ENCODE measurements at places on chromosomes 2 and 18.

DNA sequence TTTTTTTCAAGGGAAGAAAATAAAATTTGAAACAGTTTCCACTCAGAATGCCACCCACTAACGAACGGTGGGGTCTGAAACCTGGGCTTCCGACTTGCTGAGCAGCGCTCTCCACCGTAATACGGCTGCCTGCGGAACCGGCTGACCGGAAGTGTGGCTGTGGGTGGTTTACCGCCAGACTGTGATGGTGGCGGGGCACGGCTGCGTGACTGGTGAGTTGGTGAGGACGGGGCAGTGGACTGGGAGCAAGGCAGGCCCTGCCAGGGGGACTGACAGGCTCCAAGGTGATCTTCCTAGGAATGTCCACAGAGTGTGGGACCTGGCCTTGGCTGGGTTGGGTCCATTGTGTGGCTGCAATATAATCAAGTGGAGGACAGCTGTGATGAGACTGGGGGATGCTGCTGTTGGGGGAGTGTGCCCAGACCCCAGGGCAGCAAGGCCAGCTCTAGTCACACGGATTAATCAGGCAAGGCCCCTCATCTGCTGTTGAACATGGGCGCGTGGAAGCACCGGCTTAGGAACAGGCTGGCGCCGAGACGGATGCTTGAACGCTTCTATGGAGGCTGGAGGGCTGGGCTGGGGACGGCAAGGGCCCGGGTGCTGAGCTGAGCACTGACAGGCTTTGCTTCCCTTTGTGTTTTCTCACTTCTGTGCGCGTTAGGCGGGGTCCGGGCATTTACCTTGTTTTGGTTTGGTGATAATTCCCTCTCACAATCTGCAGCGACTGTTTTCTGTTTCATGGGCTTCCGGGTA, 357.7 kb upstream of the SPRED2 start:
- no peak for DNase-seq

DNA sequence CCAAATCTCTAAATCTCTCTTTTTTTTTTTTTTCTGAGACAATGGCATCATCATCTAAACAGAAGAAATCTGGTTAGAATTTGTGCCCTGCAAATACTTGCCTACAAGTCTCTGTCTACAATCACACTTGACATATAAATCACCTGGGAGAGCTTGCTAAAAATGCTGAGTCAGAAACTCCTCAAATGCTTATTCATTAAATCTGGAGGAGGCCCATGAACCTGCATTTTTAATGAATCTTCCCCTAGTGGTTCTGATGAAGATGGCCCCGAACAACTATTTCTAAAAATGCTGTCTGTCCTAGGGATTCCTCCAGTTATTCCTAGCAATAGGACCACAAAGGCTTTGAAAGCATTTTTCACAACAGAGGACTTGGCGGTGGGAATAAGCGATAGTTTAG, 1.6 kb upstream of the CSRNP3 start:
- no peak for DNase-seq

- DNase-seq: no peak
These were observed 683 bp downstream of the GBX2 start for GRCh38 chr2:236167297-236168109.

DNA sequence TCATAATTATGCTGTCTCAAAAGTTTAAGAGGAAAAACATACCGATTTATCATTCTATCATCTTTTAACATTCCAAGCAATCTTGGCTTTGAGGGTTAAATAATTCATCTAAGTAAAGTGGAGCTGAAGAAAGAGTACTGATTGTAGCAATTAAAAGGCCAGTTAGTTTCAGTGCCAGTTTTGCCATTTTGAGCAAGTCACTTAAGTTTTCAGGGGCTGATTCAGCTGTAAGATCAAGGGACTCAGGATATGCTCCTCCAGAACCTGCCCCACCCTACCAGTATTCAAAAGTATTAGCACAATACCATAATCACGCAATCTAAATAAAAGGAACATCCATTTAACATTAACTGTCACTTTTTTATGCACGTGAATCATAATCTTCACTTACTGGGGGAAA, 1.9 kb downstream of the SS18 start:
- no peak for DNase-seq

DNA sequence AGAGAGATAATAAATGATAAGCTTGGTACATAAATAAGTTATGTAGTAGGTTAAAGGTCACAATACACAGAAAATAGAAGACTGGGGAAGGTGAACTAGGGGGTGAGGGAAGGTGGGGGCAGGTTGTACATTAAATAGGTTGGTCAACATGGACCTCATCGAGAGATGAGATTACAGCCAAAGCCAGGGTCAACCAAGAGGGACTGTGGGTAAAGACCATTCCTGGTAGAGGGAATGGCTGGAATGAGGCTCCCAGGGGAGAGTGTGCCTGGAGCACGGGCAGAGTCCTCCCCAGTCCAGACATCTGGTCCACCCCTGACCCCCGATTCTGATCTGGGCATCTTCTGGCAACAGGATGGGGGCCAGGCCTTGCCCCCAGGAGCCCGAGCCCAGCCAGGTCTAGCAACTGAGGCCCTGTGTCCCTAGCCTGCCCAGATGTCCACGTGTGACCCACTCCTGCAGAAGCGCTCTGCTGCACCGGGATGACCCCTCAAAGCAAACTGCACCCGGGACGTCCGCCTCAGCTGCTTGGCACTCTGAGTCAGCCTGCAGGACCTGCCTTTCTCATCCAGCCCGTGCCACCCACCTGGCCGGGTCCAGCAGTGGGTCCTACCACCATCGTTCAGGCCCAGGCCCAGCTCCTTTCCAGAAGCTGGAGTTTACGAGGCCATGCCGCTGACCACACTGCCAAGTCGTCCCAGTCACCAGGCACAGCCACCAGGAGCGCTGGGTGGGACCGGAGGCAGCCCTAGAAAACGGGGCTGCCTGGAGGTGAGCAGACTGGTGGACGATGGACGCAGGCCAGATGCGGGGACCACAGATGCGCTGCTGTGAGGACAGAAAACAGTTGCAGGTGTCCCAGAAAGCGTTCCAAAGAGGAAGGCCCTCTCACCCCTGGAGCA, 56.2 kb upstream of the ID2 start:
- DNase-seq: no peak

DNA sequence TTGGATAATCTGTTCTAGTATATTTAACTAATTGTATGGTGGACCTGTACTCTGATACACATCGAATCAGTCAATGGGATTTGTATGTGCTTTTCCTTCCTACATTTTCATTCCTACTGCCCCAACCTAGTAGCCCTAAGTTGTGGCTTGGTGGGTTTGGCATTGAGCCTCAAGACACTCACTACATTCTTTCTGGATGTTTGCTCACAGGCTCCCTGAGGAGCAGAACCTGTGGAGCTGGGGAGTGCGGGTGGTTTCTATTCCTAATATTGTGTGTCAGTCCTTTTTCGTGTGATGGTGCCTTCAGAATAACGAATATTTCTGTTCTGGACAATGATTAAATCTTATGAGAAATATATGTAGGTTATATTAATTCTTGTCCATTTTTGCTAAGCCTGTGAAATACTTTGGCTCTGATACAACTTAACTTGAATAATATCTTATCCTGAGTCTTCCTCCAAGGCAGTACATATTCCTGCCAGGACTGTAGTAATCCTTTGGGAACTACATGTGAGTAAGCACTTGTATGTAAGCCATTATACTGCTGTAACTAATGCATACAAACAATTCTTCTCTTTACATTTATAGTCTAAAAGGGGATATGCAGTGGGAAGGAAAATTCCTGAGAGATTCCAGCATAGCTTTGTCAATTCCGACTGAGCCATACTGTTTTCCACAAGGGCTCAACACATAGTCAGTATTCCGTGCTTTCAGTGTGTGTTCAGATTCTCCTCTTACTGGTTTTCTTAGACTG, 150.6 kb downstream of the AGPS start:
- no peak for DNase-seq

- DNase-seq: no peak
These were observed 36.1 kb upstream of the TWIST2 start for GRCh38 chr2:238811759-238812158.

DNA sequence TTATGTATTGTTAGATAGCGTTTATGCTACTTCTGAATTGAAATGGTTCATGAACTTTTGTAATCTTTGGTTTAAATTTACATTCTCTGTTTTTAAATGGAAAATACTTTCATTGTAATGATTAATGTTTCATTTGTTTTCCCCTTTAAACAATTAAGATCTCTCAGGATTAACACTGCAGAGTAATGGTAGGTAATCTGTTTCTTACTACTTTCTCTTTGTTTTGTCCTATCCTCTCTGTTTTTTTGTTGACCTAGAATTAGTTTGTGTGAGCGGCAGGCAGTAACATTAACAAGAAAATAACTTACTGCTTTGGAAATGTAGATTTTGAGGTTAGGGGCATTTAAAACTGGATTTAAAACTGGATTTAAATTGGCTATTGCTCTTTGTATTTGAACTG, 19.1 kb downstream of the SMAD4 start:
- no peak for DNase-seq

DNA sequence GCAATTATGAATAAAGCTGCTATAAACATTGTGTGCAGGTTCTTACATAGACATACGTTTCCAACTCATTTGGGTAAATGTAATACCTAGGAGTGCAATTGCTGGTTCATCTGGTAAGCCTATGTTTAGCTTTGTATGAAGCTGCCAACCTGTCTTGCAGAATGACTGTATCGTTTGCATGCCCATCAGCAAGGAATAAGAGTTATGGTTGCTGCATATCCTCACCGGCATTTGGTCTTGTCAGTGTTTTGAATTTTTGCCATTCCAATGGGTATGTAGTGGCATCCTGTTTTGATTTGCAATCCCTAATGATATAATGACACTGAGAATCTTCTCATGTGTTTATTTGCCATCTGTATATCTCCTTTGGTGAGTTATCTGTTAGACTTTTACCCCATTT, 20.7 kb downstream of the CCDC150 start:
- no peak for DNase-seq

DNA sequence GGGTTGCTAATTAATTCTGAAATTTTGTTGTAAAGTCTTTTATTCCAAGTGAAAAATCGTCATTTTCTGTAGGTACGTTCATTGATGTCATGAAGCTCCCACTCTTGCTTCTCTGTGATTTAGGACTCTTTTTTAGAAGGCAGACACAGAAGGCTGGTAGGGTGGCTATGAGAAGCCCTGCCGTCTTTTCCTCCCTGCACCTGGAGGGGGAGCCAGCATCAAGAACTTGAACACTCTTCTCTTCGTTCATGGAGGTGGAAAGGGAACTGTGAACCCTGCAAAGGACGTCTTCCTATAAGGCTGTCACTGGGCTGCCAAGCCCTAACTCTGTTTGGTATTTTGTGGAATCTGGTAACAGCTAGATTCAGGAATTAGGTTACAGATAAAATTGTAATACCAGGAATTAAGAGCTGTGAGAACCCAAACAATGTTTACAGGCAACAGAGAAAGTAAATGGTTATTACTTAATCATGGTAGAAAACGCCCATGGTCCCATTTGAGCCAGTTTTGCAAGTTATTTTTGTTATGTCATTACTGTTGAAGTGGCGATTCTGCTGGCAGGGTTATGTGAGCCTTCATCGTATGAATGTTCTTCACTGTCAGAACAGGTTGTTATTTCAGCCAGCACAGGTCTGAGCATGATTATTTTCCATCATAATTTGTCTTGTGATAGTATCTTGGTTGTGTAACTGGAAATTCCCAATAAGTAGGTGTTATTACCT, 112.2 kb downstream of the OSBPL6 start:
- DNase-seq: no peak

GRCh38 chr2:26723991-26724750, 31.6 kb downstream of the KCNK3 start:
- DNase-seq: no peak

GRCh38 chr2:20230114-20230425, 5.1 kb upstream of the SDC1 start:
- no peak for DNase-seq

DNA sequence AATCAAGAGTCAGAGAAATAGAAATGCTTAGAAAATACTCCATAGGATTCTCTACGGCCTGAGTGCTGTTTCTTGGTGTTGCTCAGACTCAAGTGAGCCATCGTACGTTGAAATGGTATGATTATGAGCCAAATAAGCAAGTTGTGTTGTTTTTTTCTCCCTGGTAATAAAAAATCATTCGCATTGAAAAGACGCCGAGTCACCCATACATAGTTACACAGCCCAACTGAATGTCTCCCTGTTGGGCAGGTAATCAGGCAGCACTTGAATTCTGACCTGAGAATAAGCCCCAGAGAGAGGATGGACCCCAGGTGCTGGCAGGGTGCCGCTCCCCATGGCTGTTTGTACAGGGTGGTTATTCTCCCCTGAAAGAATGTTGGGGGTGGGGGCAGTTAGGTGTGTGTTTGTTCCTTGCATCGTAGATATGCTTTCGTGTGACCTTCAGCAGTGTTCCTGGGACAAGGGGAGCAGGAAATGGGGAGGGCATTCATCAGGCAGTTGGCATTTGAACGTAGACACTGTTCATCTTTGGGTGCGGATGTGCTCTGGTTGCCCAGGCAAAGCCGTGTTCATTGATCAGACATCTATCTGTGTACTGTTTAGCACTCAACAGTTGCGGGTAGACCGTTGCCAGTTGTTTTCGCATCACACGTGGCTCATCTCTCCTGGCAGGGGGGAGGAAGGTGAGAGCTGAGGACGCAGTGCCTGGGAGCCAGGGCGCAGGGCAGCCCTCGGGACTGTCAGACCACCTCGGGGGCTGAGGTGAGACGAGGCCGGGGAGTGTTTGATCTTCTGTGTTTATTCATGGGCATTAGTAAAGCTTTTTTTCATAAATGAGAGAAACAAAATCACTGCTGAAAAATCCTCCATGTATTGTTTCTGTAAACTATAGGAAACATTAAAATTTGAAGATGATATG, 27.3 kb downstream of the MTCL1 start:
- no peak for DNase-seq

DNA sequence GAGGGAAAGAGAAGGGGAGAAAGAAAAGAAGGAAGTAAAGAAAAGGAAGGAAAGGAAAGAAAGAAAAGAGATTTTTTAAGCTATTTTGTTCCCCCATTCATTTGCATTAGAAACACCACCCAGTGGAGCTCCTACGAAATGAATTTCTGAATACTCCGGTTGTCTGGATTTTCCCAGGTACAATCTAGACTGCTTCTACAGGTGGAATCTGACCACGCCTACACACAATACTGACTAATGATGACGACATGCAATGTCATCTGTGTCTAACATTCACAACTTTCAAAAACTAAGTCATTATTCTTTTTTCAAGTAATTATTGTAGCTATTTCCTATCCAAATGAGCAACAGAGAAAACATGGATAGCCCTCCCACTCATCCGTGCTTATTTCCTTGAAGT, 121.7 kb downstream of the ZNF516 start:
- no peak for DNase-seq

DNA sequence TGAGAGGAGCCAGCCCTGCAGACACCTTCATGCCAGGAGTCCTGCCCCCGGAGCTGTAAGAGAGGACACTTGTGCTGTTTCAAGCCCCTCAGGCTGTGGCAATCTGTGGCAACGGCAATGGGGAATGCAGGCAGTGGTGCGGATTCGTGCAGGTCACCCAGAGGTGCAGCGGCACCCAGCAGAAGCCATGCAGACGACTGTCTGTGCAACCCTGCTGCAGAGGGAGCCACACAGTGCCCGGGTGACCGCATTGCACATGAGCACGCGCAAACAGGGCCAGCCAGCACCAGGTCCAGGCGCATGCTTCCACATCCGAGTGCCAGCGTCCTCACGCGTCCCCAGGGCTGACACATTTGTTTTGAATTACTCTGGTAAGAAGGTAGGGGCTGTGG, 84.8 kb upstream of the GPC1 start:
- DNase-seq: no peak

All from stimulated activated CD4-positive, alpha-beta T cell treated with anti-CD3 and anti-CD28 coated beads, Interleukin-2, amount 100 ng/mL, for 24 hours (primary cell).